ENCODE measurements at places on chromosomes 13 and 19.

GRCh38 chr19:1744822-1745563, 8.3 kb upstream of the ONECUT3 start:
- no peak for DNase-seq

DNA sequence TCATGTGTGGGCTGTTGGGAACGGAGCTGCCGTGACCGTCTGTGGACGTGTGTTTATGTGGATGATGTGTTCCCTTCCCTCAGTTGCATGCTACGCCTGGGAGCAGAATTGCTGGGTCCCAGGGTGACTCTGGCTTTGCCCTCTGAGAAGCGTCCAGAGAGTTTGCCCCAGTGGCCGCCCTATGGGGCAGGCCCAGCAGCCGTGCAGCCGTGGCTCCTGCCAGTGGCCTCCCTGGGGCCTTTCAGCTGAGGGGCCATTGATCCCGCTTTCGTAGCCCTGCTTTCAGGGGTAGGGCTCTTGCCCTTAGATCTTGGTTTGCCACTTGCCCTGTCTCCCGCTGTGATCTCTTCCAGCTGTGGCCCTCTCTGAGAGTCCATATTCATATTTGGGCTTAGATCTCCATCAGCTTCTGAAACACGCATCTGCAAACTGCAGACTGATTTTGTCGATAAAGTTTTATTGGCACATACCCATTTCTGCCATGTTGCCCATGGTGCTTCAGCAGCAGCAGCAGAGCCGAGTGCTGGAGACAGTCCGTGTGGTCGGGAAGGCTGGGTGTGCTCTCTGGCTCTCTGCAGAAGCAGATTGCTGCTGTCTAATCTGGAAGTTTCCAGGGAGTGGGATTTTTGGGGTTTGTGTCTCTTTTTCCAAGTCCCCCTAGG, 17.6 kb downstream of the GNA11 start:
- DNase-seq, result no peak

DNA sequence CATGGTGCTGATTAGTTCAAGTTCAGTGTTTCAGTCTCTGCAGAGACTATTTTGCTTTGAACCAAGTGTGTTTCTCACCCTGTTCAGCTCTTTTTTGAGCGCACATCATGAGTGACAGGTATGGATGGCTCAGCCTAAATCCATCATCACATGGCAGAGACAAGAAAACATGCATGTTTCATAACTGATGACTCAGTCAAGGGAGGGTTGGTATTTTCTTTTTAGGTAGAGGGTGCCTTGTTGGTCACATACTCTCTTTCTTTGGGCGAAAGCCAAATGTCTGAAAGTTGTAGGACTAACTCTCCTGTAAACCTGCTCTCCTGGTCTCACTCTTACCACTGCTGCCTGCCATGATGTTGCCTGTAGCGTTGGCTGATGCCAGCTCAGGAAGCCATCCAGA, 48.1 kb upstream of the RAP2A start:
- DNase-seq, result no peak

DNA sequence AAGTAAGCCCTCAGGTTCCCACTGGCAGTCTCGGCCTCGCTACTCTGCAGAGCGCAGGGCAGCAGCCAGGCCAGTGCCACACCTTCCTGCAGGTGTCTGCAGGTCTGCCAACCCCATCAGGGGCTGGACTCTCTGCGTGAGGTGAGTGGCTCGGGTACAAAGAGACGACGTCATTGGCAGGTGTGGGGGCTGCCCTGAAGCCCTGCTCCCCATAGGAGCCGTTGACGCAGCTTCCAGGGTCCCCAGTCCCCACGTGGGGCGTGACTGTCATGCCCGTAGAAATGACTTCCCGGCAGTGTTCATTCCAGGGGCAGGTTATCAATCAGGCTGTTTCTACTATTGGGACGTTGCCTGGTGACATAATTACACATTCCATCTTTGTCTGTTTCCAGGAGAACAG, 15.3 kb upstream of the GJB6 start:
- DNase-seq, result no peak

GRCh38 chr19:42455621-42456081, 12.9 kb upstream of the CXCL17 start:
- no peak for DNase-seq

GRCh38 chr13:29473166-29473565, 122.3 kb downstream of the SLC7A1 start:
- DNase-seq, result no peak

DNA sequence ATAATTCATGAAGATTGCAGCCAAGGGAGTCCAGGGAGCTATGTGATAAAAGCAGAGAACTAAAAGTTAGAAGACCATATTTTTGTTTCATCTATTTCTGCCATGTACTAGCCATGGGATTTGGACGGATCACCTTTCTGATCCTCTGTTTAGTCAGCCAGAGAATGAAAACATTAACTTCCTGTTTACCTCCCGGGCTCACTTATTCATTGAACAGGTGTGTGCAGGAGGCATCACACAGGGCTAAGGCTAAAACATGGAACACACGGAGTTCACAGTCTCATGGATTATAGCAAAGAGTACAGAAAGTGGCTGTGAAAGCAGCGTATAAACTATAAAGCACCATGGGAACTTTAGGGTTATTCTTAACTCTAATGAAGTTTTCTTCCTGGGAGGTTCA, 96.8 kb downstream of the GPR12 start:
- DNase-seq, result peak; percentile 60

GRCh38 chr19:36547001-36547732, 19.1 kb upstream of the ZNF260 start:
- DNase-seq, result no peak

- no peak for DNase-seq
Observed at GRCh38 chr19:58556622-58557220, 1.7 kb downstream of the UBE2M start.

- DNase-seq, result no peak
Observed at GRCh38 chr19:48392860-48393558, 459 bp upstream of the GRIN2D start.

- DNase-seq, result no peak
Observed at GRCh38 chr19:3253270-3253669, 28.8 kb downstream of the CELF5 start.

DNA sequence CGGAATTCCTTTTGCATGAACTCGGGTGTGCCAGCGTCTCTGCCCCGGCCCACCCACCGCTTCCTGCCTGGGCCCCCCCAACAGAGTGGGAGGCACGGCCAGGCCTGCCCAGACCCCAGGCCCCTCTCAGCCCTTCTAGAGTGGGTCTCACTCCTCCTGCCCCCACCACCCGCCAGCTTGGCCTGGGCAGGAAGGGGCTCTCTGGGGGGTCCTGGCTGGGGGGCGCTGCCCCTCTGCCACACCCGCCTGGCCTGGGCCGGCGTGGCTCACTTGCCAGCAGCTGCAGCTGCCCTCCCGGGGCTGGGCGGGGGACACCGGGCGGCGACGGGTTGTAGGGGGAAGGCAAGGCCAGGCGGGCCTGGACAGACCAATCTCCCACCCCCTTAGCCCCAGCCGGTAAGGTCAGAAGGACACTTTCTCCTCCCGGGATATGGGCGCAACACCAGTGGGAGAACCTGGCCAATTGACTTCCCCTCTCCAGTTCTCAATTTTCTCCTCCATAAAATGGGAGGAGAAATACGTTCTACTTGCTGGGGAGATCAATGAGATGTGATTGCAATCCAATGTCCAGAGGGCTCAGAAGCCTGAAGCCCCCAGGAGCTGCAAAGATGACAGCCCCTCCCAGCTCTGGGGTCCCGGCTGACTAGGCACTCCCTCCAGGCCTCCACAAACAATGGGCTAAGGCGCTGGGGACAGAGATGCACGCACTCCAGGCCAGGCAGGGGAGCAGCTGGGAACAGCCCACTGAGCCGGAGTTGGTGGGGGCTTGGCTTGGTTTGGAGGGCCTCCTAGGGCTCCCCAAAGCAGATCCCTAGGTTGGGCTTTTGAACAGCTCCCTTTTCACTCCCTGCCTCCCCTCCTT, 2.4 kb downstream of the CRLF1 start:
- no peak for DNase-seq

DNA sequence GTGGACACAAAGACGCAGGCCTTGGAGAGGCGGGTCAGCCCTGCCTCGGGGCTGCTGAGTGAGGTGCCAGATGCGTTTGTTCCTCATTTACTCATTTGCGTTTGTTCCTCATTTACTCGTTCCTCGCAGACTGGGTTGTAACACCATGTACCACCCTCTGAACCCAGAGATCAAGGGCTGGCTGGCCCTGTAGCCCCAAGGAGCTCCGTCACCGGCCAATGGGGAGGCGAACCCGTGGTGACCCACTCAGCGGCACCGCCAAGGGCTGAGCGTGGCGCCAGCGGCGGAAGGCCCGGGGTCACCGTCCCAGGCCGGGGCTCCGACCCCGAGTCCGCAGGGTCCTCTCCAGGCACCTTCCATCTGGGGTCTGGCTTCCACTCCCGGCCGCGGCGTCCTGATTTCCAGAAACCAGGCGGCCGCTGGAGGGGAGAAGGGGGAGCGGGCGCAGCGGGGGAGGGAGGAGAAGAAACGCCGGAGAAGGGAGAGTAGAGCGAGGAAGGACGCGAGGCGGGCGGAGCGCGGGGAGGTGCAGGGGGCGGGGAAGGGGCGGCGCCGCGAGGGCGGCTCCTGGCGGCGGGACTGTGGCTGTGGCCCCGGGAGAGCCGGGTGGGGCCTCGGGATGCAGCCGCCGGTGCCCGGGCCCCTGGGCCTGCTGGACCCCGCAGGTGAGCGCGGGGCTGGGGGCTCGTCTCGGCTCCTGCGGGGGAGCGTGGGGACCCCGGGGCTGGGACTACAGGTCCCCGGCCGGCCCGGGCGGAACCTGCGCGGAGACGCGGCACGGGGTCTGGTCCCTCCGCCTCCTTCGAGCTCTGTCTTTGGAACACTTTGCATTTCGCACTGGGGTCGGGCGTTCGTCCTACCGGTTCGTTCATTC, at the start of gene TMEM255B:
TSS of gene TMEM255B (plus strand) at position 576 of the 874 bp plus-strand sequence. CDS start at position 620, 44 bp downstream.
- peak; percentile 43 for DNase-seq

- DNase-seq, result no peak
Observed at GRCh38 chr19:8257052-8257443, 47.9 kb downstream of the CERS4 start.

DNA sequence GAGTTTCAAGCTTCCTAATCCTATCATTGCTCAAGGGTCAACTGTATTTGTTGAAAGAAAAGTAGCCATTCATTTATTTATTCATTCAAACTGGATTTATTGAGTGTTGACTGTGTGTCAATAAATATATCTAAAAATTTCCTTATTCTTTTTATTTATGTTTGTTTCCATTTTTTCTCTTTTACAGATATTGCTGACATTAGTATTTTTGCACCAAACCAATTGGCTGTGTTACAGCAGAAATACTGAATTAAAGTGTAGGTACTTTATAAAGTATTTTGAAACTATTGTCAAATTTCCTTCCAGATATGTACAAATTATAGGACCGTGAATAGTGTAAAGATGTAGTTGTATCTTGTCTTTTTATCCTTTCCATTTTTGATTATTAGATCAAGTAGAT, 692.0 kb upstream of the SLC10A2 start:
- DNase-seq, result no peak

DNA sequence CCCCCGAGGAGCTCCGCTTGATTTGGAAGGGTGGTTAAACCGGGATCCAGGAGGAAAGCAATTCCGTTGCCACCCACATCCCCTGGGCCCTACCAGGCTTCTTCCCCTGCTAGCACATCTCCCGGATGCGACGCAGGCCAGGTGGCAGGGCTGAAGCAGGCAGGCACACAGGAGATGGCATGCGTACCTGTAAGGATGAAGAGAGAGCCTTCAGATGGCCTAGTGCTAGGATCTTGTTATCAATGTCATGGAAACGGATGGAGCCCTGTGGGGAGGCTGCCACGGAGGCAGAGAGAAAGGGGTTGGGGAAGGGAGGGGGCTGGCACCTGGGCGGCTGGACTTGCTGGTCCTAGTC, 8.5 kb upstream of the SOX1 start:
- no peak for DNase-seq

DNA sequence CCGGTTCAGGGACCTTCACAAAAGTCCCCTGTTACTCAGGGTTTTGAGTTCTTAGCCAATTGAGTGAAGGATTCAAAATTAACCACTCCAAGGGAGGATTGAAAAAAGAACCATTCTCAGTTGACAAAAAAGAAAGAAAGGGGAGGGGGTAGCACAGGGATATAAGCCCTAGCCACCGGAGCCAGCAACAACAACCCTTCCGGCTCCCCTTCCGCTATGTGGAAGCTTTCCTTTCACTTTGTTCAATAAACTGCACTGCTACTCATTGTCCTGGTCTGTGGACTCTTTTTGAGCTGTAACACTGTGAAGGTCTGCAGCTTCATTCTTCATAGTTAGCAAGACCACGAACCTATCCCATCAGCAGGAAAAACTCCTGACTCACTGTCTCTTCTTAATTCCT, 1488.1 kb upstream of the PRR20A start:
- DNase-seq, result no peak

GRCh38 chr19:53927739-53928138, 18.7 kb downstream of the CACNG7 start:
- no peak for DNase-seq

DNA sequence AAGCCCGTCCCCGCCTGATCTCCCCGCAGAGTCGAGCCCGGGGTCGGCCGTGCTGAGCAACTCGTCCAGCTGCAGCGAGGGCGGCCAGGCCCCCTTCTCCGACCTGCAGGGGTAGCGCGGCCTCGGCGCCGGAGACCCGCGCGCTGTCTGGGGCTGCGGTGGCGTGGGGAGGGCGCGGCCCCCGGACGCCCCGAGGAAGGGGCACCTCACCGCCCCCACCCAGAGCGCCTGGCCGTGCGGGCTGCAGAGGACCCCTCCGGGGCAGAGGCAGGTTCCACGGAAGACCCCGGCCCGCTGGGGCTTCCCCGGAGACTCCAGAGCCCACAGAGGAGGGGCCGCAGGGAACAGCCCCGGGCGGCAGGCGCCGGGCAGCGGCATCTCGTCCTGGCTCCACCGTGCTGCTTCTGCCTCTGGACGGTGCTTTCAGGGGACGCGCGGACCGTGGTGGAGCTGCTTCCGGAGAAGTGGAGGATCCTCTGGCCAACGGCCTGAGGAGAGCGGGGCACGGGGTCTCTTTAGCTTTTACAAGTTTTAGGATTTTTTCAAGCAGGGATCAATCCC, 8.8 kb upstream of the F7 start:
- no peak for DNase-seq

- DNase-seq, result no peak
Observed at GRCh38 chr13:79880818-79881217, 399.9 kb downstream of the NDFIP2 start.

- no peak for DNase-seq
Observed at GRCh38 chr13:111668451-111668850, 348.0 kb downstream of the TEX29 start.

DNA sequence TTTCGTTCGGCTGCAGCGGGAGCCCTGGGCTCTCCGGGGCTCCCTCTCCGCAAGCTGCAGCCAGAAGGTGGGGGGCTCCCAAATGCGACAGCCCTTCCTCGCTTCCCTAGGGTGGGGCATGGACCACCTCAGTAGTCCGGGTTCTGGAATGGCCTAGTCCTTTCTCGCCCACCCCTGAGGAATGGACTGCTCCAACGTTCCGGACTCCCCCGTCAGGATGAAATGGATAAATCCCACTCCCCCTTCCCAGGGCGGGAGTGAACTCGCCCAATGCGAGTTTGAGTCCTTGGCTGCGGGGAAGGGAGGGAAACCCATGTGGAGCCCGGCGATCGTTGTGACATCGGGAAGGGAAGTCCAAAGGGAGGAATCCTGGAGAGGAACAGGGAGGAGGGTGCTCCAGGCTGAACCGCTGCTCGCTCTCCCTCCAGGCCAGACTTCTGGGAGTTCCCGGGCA, 5.5 kb downstream of the HRC start:
- DNase-seq, result peak; percentile 84
